Progenitor cell of endocrine pancreas (in vitro differentiated cells): ENCODE measurements at places on chromosomes 2 and 18. TPM values are rescaled to one million over a fixed set of nuclear protein-coding genes. Genes with fewer than 3 reads are reported as not detected.

Gene CROCC2
- total RNA-seq, result 0.36 and 0.40 TPM in 2 replicates

Gene TMEM178A
- 28.7 and 32.9 TPM in 2 replicates for total RNA-seq

Gene RIT2
- not detected in 2 replicates for total RNA-seq

Gene SF3B1
- total RNA-seq, result 348 and 370 TPM in 2 replicates

Gene PDIA6
- total RNA-seq, result 248 and 249 TPM in 2 replicates

Gene DPY30
- total RNA-seq, result 99.2 and 101 TPM in 2 replicates

Gene RFTN2
- 5.4 and 5.7 TPM in 2 replicates for total RNA-seq

Gene KIAA2012
- not detected in 2 replicates for total RNA-seq

Gene TIMM21
- 27.5 and 35.2 TPM in 2 replicates for total RNA-seq

Gene CHRND
- total RNA-seq, result 0.12 TPM in 1 of 2 replicates, not detected in the other

Gene TRPM8
- total RNA-seq, result not detected in 2 replicates

Gene PSMA8
- total RNA-seq, result 0.29 TPM in 1 of 2 replicates, not detected in the other

Gene CTNNA2
- 8.5 and 10.2 TPM in 2 replicates for total RNA-seq

Gene KANSL1L
- 32.7 and 32.8 TPM in 2 replicates for total RNA-seq

Gene CCDC148
- total RNA-seq, result 3.9 and 4.6 TPM in 2 replicates

Gene AGXT
- total RNA-seq, result 1.0 and 1.2 TPM in 2 replicates

Gene NPHP1
- 13.5 and 14.3 TPM in 2 replicates for total RNA-seq

Gene CCDC138
- 25.0 and 27.3 TPM in 2 replicates for total RNA-seq

Gene GKN2
- total RNA-seq, result not detected in 2 replicates

Gene ANKRD62
- total RNA-seq, result not detected in 2 replicates

Gene GNLY
- not detected in 2 replicates for total RNA-seq

Gene DPYSL5
- 70.3 and 75.0 TPM in 2 replicates for total RNA-seq
